ENCODE measurements at places on chromosomes 1 and 21.

DNA sequence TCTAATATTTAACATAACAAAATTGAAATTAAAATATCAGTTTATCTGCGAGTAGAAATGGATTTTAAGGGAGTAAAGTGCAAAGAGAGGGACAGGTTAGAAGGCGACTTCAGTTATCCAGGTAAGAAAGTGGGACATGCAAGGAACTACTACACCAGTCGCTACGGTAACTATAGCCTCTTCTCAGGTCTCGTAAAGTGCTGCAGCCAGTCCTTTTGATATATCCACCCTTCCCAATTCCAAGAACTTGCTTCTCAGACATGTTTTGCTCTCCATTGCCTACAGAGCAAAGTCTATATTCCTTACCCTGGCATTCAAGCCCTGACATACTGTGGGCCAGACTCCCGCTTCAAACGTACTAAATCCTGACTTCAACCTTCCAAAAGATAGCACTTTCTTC is 2.5 kb downstream of the COA7 start:
- no peak for DNase-seq

DNA sequence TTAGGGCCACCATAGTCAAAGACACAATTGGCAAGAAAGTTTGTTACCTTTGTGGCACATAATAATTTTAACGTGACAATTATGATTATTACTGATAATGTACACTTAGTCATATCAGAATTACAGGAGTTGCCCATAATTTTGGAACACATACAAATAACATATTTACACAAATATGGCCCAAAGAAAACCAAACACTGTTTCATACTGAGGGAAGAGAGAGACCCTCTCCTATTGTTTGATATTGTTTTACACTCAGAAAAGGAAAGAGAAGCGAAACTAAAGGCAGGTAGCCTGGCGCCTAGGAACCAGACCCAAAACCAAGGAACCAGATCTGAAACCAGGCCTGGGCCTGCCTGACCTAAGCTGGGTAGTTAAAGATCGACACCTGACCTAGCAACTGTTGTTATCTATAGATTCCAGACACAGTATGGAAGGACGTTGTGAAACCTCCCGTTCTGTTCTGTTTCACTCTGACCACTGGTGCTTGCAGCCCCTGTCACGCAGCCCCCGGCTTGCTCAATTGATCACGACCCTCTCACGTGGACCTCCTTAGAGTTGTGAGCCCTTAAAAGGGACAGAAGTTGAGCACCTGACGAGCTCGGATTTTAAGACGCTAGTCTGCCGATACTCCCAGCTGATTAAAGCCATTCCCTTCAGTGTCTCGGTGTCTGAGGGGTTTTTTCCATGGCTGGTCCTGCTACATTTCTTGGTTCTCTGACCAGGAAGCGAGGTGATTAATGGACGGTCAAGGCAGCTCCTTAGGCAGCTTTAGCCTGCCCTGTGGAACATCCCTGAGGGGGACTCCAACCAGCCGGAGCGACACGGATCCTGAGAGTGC is 27.9 kb downstream of the C1orf115 start:
- no peak for DNase-seq

DNA sequence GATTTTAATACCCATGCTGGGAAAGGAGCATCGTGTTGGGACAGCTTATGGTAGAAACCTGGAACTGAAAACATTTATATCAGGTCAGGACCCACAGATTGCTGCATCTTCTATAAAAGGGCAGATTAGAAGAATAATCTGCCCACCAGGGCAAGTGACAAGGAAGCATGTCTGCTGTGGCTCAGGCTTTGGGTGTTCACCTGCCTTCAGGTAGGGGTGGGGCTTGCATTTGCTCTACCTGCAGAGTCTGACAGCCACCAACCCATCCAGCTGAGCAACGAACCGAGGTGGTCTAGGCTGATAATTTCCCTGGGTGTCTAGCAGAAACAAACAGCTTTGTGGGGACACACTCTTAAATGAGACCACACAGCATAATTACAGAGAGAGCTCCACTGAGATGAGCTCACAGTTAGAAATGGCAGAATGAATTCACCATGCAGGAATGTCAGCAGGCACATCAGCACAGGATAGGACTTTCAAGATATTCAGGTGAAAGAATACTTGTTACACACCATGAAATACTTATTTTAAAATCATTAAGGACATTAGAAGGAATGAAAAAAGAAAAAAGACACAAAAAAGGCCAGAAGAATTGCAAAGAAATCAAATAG is 36.1 kb upstream of the B3GALT5 start:
- DNase-seq, result no peak

DNA sequence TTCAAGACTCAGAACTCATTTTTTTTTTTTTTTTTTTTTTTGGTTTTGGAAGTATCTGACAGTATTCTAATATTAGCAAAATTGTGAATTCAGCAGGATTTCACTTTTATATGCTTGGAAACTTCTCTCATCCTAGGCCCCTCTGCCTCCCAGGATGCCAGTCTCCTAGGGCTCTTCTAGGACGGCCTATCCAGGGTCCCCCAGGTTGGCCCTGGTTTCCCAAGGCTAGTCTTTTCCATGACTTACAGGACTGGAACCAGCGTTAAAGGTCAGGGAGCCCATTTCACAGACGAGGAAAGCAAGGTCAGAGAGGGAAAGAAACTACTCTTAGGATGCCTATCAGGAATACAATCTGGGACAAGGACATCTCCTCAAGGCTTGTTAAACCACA is 412.5 kb downstream of the PTPRU start:
- no peak for DNase-seq

DNA sequence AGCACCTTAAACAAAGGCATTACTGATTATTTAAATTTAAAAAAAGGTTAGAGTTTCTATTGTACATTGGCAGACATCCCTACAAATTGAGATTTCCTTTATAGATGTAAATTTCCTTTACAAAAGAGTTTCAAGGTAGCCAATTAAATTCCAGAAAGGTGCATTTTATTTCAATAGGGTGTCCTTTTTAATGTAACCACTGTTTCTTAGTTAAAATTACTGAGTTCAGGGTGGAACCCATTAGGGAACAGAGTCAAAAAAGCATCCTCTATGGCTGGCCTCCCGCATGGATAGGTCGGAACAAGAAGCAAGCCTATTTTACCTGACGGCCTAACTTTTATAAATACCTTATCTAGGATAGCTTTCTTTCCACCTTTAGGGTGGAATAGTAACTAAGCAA is 24.4 kb downstream of the TCP10L start:
- DNase-seq, result no peak

DNA sequence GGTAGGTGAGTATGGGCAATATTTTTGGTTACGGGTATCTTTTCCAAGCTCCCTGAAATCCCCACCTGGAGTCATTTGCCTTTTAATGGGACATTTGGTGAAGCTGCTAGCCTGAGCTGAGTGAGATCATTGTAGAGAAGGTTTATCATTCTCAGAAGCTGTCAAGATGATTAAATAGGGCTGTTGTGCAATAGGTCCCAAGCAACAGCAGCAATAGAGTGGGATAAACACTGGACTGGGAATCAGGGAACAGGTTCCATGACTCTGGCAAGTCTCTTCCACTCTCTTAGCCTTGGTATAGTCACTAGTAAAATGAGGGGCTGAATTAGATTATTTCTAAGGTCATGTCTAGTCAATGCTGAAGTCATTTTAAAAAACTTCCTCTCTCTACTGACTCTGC is 30.3 kb upstream of the FAM78B start:
- no peak for DNase-seq

DNA sequence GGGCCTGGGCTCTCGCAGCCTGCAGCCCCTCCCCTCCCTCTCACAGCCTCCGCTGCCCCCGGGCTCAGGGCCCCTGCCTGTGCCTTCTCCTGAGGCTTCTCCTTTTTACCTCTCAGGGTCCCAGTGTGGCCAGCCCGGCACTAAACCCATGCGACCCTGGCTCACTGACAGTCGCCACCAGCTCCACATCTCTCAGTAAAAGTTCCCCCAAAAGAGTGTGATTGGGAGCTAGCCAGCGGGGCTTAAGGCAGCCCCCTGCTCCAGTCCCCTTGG is 26.6 kb downstream of the PDE9A start:
- DNase-seq, result no peak

DNA sequence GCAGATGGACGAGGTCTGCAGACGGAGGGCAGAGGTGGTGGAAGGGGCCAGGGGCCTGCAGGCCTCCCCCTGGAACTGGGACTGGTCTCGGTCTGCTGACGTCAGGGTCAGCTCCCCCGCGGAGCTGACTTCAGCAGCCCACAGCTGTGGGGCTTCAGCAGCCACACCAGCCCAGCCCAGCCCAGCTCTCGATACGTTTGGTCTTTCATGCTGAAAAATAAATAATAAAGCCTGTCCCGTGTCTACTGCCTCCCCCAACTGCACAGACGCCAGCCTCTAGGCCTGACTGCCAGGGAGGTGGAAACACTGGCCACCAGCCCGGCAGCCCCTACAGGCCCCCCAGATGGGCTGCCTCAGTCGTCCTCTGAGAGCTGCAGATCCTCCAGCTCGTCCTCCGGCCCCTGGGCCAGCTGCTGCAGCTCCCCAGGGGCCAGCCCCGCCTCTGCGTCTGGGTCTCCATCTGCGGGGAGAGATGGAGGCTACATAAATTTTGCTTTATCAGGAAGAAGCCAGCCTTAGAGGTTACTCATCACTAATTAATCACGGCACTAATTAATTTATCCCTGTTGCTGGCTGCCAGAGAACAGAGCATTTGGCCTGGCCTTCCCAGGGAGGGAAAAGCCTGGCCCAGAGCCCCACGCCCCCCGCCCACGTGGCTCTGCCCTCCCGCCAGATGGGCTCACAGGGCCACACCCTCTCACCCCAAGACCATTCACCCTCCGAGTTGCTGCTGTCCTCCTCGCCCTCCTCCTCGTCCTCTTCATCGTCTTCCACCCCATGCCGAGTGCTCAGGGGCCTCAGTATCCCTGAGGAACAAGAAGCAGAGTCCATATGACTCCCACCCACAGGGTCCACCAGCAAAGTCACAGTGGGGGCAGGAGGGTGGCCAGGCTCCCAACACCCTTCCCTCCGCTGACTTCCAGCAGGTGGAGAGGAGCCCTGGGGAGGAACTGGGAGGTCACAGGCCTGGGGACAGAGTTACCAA is 14.4 kb downstream of the NOC2L start:
- DNase-seq, result peak; percentile 42

- DNase-seq, result no peak
Measured at GRCh38 chr1:225595974-225596551, 56.9 kb downstream of the ENAH start.

- DNase-seq, result no peak
Measured at GRCh38 chr1:83017276-83017675, 981.7 kb downstream of the TTLL7 start.

DNA sequence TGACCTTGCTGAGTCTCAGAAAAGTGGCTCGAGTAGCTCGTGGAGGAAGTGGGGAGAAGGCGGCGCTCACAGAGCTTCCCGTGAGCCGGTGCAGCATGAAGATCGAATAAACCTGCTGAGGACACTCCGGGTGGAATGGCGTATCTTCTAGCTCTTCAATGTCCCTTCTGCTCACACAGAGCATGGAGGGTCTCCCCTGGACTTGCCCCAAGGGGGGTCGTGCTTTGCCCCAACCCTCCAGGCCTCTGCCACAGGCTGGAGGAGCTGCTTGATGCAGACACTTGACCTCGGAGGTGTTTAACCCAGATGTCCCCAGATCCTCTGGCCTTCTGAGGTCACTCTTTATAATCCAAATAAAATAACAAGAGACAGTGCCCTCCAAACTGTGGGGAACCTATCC is 2.2 kb upstream of the KRTAP10-12 start:
- no peak for DNase-seq

DNA sequence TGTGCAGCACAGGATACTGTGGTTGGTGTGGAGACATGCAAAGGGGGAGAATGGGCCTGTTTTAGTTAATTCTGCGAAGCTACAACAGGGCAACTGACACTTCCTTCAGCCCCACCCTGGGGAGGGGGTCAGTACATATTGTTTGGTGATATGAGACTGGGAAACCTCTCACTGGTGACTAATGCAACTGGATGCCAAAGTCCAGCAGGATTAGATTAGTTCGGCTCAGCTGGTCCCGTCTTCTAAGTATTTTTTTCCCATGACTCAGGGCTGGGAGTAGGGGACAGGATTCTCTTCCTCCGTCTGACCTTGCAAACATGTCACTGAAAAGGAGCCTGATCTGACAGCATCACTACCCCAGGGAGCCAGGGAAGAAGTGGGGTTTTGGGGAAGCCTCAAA is 43.0 kb downstream of the PLXNA2 start:
- peak; percentile 98 for DNase-seq

DNA sequence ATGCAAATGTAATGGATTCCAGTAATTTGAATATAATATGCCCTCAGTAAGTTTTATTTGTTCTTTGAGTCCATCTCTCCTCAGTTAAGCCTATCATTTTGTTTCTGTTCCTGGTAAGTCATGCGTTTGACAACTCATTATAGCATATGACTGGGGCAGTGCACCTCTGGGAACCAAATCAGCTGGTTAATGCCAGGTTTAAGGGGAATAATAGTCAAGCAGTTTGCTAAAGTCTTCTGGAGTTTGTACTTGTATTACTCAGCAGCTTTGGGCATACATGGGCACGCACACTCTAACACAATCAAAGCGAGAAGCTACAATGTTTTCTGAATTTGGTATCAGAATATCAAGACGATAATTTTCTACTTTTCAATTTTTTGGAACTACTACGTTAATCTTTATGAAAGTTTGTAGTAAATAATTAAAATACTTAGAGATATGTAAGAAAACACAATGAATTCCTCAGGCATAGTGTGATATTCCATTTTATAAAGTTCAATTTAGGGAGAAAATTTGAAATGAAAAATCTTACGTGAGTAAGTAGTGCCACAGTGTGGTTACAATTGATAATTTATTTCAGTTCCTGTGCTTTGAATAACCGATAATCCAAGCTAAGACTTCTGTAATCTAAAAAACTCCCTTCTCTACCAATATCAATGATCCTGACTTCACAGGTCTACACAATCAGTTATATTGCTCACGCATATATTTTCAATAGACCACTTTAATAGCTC is 43.8 kb upstream of the KCTD3 start:
- no peak for DNase-seq

DNA sequence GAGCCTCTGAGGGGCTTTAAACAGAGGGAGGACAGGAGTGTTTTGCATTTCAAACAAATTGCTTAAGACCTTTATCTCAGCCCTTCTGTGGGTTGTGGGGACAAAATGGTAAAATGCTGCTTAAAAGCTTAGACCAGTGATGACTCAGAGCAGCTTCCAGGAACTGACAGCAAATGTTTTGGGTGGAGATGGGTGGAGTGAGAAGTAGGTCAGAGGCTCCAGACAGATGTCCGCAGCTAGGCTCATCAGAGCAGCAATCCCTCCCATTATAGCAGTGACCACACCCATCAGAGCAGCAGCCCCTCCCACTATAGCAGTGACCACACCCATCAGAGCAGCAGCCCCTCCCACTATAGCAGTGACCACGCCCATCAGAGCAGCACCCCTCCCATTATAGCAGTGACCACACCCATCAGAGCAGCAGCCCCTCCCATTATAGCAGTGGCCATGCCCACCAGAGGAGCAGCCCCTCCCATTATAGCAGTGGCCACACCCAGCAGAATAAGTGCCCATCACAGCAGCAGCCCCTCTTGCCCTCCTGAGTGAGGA is 532.2 kb downstream of the MATN1 start:
- DNase-seq, result no peak

DNA sequence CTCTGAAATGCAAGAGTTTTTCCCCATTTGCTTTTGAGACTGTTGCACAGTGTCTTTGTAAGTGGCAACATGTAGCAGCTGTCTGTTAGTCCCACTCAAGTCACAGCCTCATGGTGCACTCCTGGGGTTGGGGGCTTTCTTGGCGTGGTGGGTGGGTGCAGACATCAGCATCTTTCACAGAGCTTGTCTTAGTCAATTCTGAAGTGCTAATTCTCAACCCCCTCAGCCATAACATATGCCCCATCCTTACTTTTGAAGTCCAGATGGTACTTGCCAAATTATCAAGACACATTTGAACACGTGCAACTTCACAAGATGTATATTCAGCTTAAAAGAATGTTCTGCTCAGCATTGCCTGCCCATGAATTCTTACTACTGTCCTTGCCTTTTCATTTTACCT is 87.1 kb downstream of the VCAM1 start:
- DNase-seq, result no peak

All from astrocyte of the cerebellum (primary cell).